ENCODE measurements at places on chromosomes 16 and 17.

DNA sequence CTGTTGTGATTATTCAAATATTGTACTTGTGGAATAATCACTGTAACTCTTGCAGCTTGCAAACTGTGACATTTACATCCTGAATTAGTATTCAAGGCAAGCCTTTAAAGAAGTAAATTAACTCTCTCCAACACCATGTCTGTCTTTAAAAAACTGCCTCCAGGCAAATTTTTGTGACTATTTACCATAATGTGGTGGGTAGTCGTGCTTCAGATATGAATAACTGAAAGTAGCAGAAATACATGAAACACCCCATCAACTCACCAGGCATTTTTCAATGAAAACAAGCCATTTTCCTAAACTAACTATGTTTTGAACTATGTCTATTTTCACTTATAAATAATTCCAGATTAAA is 217.4 kb upstream of the PSMD7 start:
- no peak for DNase-seq

DNA sequence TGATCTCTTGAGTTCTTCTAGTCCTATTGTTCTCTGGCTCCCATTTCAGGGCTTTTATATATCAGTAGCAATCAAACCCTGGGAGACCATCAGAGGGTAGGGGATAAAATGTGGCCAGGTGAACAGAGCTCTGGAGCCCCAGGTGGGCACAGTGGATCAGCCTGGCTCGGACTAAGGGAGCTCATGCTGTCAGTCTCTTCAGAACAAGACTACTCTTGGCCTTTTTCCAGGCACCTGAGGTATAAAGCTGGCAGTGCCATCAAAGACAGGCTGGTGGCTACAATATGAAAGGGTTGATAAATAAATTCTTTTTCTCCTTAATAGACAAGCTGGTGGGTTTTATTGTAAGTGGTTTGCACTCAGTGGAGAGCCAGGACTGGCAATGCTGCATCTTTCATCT is 160.0 kb upstream of the CCL2 start:
- no peak for DNase-seq

DNA sequence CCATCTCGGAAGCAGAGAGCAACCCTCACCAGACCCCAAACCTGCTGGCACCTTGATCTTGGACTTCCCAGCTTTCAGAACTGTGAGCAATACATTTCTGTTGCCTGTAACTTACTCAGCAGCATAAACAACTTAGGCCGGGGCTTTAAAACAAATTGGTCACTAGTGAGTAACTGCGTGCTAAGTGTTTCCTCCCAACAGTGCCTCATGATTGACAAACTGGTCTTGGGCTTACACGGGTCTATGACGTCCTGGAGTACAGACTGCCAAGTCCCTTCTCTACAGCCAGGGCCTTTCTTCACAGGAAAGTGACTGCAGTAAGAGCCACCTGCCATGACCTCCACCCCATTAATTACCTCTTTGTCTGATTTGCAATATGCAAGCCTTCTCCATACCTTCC is 136.7 kb downstream of the XYLT1 start:
- no peak for DNase-seq

- DNase-seq: no peak
These were observed 733 bp downstream of the CHRNB1 start for GRCh38 chr17:7445619-7445968.

- no peak for DNase-seq
These were observed 427.6 kb downstream of the ZFHX3 start for GRCh38 chr16:72620348-72620747.

GRCh38 chr16:15464401-15465186 is 30.2 kb downstream of the BMERB1 start:
- no peak for DNase-seq

DNA sequence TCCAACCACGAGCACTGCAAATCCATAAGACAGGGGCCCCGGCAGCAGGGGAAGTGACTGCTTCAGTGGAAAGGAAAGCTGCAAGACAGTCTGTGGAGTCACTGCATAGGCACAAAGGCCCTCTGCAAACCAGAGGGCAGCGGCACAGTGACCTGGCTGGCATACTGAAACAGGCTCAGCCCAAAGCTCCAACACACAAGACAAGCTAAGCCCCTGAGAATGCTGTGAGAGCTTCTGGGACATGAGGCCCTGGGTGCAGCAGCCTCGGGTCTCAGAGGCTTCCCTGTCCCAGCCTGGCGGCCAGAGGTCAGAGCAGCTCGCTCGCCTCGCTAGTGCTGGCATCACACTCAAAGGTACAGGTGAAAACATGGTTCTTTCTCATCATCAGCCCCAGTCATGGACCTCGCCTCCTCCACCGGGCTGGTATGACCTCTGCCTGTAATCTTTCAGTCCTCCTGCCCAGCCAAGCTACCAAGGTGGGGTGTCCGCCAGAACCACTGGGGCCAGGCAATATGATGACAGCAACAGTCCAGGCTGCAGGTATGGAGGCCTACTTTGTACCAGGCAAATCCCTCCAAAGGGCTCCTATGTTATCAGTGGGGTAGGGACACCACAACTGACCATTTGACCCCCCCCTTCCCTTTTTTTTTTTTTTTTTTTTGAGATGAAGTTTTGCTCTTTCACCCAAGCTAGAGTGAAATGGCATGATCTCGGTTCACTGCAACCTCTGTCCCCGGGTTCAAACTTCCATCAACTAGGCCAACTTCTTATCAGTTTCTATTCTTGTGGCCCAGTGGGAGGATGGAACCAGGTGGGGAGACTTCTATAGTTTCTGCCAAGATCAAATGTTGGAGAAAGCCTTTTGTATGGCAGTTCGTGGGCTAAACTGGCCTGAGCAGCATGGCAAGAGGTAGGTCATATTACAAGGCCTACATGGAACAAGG is 19.2 kb downstream of the ST3GAL2 start:
- DNase-seq: no peak

All from NCI-H1417 treated with DMSO at 0.1 percent for 48 hours (cell line).